ENCODE measurements at places on chromosomes 6 and 20.

DNA sequence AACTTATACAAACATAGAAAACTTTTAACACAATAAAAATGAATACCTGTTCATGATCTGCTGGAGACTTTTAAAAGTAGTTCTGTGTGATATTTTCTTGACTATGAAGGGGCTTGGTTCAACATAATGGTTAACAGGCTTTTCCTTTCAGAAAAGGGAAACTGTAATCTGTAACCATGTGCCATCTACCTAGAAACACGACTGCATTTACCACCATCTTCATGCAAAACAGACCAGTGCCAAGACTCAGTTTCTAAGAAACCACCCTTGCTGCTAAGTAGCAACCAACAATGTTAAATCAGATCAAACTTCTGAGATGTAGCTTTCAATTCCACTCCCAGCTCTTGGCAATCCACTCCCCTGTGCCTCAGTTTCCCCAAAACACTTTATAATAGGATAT lies 15.7 kb downstream of the STAU1 start:
- no peak for DNase-seq

DNA sequence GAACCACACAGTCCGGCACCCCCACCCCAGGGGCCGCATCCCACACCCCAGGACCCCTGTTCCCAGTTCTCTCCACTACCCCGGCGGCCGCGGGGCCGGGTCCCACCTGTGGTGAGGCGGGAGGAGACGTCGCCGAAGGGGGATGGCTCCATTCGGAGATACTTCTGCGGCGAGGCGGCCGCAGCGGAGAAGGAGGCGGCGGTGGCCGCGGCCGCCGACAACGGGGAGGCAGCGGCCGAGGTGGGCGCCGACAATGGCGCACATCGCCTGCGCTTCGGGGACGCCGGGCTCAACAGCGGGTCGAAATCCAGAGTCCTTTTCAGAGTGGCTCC lies 723 bp downstream of the AKIRIN2 start:
- no peak for DNase-seq

GRCh38 chr20:54076259-54076658 lies 5.9 kb upstream of the BCAS1 start:
- no peak for DNase-seq

DNA sequence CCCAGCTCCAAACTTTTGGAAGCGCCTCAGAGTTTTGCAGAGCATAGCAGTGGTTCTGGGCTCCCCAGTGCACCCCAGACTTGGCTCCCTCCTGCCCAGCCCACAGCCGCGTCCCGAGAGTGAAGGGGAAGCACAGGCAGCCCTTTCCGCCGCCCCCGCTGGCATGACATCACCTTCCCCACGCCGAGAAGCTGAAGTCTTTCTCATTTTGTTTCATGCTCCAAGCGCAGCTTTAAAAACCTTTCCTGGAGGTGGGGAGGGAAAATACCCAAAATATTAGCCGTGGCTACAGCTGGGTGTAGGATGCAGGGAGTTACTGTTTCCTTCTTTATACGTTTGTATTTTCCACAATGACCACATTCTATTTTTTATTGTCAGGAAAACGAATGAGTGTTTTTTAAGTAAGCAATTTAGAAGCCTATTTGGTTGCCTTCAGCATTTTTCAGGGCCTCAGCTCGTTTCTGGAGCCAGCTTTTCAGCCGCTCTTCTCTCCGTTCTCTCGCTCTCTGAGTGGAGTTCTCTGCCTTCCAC lies 72.9 kb downstream of the SNX5 start:
- no peak for DNase-seq

DNA sequence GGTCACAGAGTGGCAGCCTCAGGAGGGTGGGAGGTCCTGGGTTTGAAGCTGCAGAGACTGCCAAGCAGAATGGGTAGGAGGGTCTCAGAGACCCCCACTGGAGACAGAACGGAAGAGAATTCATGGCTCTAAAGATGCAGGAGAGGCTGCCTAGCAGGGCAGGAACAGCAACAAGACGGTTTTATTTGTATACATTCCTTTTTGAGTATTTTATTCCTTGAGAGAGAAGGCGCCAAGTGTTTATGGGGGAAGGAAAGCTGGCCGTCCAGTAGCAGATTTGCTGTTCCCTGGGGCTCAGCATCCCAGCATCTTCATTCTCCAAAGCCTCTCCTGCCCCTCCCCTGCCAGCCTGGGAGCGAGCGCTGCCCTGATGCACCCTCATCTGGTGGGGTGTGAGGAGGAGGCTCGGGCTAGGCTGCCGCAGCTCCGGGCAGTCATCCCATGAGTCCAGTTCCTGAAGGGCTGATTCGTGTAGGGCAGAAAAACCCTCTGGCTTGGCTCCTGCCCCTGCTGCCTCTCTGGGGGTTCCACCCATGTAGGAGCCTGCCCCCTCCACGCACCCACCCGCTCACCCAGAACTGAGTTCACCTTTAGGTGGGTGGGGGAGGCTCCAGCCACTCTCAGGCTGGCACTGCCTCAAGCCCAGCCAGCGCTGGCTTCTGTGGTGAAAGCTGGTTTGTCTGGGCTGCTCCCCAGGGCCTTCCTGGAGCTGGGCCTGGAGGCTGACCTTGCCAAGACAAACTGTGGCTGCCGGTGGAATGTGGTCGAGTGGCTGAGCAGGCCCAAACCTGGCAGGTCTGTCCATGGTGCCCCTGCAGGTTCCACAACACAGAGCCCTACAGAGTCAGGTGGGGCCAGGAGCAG lies 32.4 kb downstream of the CPXM1 start:
- DNase-seq, result no peak

GRCh38 chr6:105936972-105937371 lies 149.2 kb upstream of the PRDM1 start:
- no peak for DNase-seq

Measured in spinal cord (tissue), 10 donors.